Pulmonary artery endothelial cell (primary cell): ENCODE measurements at places on chromosomes 2 and 18. TPM values are rescaled to one million over a fixed set of nuclear protein-coding genes. Genes with fewer than 3 reads are reported as not detected.

Gene CABYR
- 1.5 and 2.4 TPM in 2 replicates for total RNA-seq

Gene PCARE
- total RNA-seq, result not detected in 2 replicates

Gene RNF25
- 31.6 and 43.2 TPM in 2 replicates for total RNA-seq

Gene KCNS3
- total RNA-seq, result 2.6 and 4.7 TPM in 2 replicates

Gene GCG
- not detected in 2 replicates for total RNA-seq

Gene LIMS3
- total RNA-seq, result 3.3 and 7.3 TPM in 2 replicates
